Stimulated activated CD8-positive, alpha-beta memory T cell treated with anti-CD3 and anti-CD28 coated beads, Interleukin-12 subunit alpha, Interleukin-12 subunit beta, amount 100 ng/mL, for 1 hour (primary cell): ENCODE measurements at places on chromosomes 3 and 15.
A peak's percentile ranks its signal among the peaks of the same experiment; 100 is the strongest.

DNA sequence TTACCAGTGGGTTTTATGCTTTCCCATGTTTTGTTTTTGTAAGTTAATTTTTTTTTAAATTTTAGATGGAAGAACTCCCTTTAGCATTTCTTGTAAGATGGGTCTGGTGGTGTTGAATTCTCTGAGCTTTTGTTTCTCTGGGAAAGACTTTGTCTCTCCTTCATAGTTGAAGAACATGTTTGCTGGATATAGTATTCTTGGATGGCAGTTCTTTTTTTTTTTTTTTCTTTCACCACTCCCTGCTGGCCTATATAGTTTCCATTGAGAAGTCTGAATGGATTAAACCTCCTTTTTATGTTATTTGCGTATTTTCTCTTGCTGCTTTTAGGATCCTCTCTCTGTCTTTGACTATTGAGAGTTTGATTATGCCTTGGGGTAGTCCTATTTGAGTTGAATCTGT is 18.1 kb downstream of the STXBP5L start:
- DNase-seq = no peak

GRCh38 chr3:4753073-4753691 is 226.1 kb upstream of the BHLHE40 start:
- DNase-seq = no peak

- DNase-seq = no peak
These were observed 36.8 kb upstream of the TM4SF4 start for GRCh38 chr3:149437710-149438109.

GRCh38 chr15:76217029-76217881 is 94.0 kb downstream of the ETFA start:
- no peak for DNase-seq

GRCh38 chr3:123540285-123540684 is 44.6 kb downstream of the HACD2 start:
- no peak for DNase-seq

- no peak for DNase-seq
These were observed 27.6 kb downstream of the ARPP21 start for GRCh38 chr3:35666888-35667287.

DNA sequence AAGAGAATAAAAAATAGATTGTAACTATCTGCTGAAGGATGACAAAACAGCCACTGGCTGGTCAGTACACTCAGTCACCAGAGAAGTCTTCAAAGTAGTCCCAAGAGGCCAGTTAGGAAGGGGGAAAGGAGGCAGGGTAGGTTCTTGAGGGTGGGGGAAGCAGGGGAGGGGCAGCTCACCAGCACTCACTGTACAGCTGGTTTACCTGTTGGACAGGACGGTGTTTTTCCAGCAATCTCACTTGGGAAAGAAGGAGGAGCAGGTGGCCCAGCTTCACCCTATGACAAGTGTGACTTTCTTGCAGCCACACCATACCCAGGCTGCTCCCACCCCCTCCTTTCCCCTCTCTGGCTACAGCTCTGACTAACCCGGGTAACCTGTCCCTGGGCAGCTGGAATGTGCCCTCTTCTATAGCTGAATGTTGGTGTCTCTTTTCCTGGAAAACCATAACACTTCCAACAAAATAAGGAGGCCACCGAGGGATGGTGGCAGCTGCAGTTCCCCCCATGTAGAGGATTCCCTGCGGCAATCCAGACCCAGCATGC is 203.4 kb upstream of the NSMCE3 start:
- no peak for DNase-seq

GRCh38 chr3:194984622-194985021 is 286.3 kb downstream of the XXYLT1 start:
- no peak for DNase-seq

GRCh38 chr15:91192690-91193377 is 92.8 kb downstream of the SV2B start:
- no peak for DNase-seq

- DNase-seq = no peak
These were observed 20.8 kb downstream of the STAG1 start for GRCh38 chr3:136731274-136731884.

DNA sequence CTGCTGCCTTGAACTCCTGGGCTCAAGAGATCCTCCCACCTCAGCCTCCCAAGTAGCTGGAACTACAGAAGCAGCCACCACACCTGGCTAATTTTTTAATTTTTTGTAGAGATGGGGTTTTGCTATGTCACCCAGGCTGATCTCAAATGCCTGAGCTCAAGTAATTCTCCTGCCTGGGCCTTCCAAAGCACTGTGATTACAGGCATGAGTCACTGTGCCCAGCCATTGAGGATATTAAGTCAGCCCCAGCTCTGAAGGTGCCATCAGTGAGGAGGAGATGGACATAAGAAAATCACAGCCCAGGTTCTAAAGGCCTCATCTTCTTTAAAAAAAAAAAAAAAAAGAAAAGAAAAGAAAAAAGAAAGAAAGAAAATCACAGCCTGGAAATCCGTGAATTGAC is 26.6 kb upstream of the PSTPIP1 start:
- DNase-seq = no peak

DNA sequence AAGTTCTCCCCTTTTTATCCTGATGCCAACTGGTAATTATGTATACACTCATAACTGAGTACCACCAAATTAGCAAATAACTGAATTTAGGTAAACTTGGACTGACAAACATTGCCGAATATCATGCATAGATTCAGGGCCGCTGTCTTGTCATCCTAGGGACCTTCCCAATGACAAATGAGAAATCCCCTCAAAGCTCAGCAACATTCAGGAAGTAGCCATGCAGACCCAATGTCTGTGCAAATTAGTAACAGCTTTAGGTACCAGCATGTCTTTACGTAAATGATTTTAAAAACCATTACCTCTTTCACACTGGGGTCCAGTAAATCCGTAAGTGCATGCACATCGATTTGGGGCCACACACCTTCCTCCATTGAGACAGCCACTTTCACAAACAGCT is 49.5 kb downstream of the FBN1 start:
- no peak for DNase-seq

- no peak for DNase-seq
These were observed 25.3 kb upstream of the ABHD17C start for GRCh38 chr15:80669663-80670273.

- DNase-seq = no peak
These were observed 57.0 kb upstream of the THRB start for GRCh38 chr3:24551626-24552025.

DNA sequence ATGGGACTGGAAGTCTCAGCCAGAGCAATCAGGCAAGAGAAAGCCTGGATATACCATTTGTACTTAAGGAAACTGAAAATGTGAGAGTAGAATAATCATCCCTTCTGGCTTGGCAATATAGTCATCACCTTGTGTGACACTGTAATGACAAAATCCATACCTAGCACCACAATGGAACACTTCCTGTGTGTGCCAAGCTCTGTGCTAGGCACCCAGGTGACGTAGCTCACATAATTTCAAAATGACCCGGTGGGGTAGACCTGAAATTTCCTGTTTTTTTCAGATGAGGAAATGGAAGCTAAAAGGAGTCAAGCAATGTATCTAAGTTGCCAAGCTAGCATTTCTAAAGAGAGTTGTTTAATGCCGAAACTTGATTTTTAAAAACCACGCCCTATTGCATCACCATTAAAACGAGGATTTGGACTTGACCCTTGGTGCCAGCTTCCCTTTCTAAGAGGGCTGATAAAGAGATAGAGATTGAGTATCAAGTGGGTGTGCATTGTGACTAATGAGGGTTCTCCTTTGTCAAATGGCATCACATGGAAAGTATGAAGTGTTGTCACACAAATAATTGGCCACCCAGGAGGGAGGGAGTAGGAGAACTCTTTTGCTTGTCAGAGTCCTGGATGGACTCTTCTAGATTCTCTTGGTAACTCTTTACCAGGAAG is 141.3 kb upstream of the PDZRN3 start:
- DNase-seq = no peak

- DNase-seq = peak; percentile 18
These were observed 67.1 kb upstream of the MCTP2 start for GRCh38 chr15:94164202-94164807.

DNA sequence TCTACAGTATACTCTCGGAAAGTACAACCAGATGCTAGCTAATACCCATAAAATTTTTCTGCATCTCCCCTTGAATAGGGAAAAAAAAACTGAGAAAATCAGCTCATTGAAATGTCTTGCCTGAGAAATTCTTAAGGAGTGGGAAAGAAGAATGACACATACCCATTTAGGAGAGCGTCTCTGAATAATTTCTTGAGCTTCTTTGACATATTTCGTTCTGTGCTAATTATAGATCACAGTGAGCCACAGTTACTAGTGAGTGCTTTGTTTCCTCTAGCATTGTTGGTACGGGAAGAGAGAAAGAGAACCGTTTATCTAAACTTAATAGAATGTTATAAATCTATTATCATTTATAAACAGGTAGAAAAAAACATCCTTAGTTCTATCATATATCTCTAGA is 588.4 kb downstream of the UNC13C start:
- DNase-seq = no peak

- no peak for DNase-seq
These were observed 89.3 kb downstream of the OXNAD1 start for GRCh38 chr3:16354291-16354690.

GRCh38 chr15:74120426-74120825 is 10.0 kb upstream of the ISLR2 start:
- DNase-seq = no peak

- DNase-seq = no peak
These were observed 145.7 kb upstream of the MEIS2 start for GRCh38 chr15:37246065-37246464.

GRCh38 chr3:63809607-63810006 is 9.5 kb upstream of the C3orf49 start:
- no peak for DNase-seq

DNA sequence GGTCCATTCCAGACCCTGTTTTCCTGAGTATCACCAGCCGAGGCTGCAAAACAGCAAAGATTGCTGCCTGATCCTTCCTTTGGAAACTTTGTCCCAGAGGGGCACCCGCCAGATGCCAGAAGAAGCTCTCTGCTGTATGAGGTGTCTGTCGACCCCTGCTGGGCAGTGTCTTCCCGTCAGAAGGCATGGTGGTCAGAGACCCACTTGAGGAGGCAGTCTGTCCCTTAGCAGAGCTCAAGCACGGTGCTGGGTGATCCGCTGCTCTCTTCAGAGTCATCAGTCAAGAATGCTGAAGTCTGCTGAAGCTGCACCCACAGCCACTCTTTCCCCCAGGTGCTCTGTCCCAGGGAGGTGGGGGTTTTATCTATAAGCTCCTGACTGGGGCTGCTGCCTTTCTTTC is 1121.2 kb downstream of the NSUN3 start:
- no peak for DNase-seq

DNA sequence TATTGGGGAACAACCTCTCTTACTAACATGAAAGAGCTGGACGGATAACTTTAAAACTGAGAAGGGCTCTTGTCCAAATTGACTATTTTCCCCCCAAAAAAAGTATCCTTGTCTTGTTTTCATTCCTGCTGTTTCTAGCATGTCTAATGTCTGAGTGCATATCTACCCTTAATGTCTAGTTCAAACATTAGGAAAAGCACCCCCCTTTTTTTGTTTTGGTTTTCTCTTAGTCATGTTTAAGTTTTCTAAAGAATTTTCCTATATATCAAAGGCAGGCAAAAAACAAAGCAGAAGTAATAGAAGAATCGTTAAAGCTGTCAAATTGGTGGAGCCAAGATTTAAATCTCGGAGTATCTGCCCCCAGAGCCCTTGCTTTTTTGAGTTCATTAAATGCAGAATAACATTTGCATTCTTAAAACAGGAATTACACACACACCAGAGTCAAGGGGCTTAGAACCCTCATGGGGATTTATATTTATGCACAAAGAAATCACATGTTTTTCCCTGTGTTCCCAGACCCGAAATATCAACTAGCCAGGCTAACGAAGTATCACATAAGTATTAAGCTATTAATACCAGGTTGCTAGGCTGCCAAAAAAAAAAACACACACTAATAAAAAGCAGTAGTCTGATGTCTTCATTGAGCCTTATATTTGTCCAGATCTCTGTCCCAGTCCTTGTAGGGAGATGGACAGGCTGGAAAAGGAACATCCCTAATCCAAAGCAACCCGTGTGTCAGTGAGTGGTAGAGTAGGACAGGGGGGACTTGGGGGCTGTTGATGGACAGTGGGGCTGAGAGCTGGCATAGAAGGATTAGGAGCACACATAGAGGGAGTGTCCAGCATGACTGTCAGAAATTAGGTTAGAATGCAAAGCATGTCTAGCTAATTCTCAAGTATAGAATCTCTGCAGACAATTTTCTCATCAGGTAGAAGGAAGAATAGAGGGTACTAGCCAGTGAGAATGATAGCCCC is 103.6 kb upstream of the BFSP2 start:
- no peak for DNase-seq

GRCh38 chr3:79086514-79086913 is 681.3 kb downstream of the ROBO1 start:
- DNase-seq = no peak

- no peak for DNase-seq
These were observed 245.1 kb downstream of the XXYLT1 start for GRCh38 chr3:195025884-195026200.

GRCh38 chr3:66483006-66483405 is 17.8 kb downstream of the LRIG1 start:
- no peak for DNase-seq

GRCh38 chr15:95869920-95870319 is 460.6 kb upstream of the NR2F2 start:
- no peak for DNase-seq

DNA sequence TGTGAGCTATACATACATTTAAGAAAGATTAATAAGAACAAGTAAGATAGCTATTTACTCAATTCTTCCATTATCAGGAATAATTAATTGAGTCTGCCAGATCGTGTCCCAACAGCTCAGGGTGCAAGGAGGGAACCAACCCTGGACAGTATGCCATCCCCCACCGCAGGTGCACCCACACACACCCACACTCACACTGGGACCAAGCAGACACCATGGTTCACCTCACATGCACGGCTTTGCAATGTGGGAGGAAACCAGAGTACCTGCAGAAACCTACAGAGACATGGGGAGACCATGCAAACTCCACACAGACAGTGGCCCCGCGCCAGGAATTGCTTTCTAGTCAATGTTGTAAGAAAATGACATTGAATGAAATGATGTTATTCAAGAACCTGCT is 20.0 kb upstream of the TJP1 start:
- DNase-seq = no peak

DNA sequence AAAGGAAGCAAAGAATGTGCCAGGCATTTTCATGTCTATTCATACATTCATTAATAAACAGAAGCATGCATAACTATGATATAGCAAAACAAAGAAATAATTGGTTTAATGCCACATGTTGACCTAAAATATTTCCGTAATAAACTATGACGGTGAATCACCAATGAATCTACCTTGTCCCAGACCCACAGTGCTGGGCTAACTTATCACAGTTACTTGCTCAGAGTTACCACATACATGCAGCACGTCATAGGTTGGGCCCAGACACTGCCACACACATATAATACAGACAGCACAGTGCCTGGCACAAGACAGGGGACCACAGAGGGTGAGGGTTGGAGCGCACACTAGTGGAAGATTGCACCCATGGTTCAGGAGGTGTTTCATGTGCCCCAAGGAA is 86.9 kb downstream of the ATP1B3 start:
- DNase-seq = no peak
